Stimulated activated CD4-positive, alpha-beta T cell treated with anti-CD3 and anti-CD28 coated beads, Interleukin-4, amount 100 ng/mL, for 4 hours (primary cell): ENCODE measurements at places on chromosomes 2 and 18.

- no peak for DNase-seq
Observed at GRCh38 chr2:47494267-47495130, 91.5 kb downstream of the MSH2 start.

- DNase-seq: no peak
Observed at GRCh38 chr2:37870829-37871228, 54.3 kb upstream of the RMDN2 start.

- DNase-seq: no peak
Observed at GRCh38 chr18:57984490-57985115, 59.4 kb upstream of the NEDD4L start.

- no peak for DNase-seq
Observed at GRCh38 chr2:51258301-51258700, 226.4 kb upstream of the NRXN1 start.

GRCh38 chr2:149611100-149611820 lies 23.7 kb upstream of the MMADHC start:
- DNase-seq: no peak

- DNase-seq: no peak
Observed at GRCh38 chr2:132038179-132038882, 123.4 kb downstream of the ANKRD30BL start.

- no peak for DNase-seq
Observed at GRCh38 chr2:109046925-109047508, 58.0 kb upstream of the EDAR start.

GRCh38 chr2:5926871-5927512 lies 234.8 kb downstream of the SOX11 start:
- no peak for DNase-seq

GRCh38 chr2:23146011-23146410 lies 239.0 kb upstream of the KLHL29 start:
- no peak for DNase-seq

DNA sequence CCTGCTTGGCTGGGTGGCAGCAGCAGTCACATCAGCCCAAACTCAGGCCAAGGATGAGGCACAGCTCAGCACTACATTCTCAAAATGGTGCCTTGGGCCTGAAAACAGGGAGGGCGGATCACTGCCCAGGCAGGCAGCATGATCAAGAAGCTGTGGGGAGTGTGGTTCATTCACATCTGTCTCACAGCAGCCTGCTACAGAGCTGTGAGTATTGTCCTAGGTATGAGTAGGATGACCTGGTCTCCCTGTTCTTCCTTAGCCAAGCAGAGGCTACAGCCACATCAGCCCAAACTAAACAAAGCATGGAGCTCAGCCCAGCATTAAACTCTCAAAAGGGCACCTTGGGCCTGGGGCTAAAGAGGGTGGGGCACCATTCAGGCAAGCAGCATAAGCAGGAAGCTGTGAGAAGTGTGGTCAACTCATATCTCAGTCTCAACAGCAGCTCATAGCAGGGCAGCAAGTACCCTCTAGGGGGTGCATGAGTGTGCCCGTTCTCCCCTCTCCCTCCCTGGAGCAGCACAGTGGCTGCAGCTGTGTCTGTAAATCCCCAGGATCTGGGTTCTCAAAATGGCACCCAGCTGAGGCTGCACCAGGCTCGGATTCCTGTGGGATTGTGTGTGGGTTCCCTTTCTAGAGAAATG lies 139.6 kb downstream of the TRABD2A start:
- peak; percentile 32 for DNase-seq

DNA sequence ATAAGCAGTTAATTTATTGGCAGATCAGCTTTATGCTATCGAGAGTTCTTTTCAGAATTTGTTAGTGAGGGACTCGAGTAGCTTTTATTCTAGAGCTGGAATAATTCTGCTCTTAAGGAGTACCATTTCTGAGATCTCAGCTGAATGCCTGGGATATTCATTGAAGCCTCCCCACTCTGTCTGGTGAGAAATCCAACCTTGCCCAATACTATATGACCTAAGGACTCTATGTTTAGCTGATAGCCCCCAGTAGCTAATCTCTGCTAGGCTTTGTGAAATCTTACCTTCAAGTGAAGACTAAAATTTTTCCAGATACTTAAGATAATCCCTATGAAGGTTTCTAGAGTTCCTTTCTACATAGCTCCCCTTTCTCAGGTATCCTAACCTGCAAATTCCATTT lies 261.4 kb downstream of the SETBP1 start:
- no peak for DNase-seq

GRCh38 chr2:226837787-226838603 lies 2.1 kb downstream of the RHBDD1 start:
- DNase-seq: no peak

DNA sequence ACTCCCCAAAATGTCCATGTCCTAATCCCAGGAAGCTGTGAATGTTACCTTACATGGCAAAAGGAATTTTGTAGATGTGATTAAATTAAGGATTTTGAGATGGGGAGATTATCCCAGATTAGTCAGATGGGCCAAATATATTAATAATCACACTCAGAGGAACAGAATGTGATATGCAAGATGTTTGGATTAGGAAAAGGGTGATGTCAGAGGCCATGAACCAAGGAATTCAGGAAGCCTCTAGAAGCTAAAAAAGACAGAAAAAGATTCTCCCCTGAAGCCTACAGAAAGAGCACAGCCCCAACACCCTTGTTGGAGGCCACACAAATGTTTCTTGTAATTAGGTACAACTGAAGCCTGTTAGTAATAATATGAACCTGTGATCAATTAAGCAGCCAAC lies 13.1 kb downstream of the TMEM131 start:
- no peak for DNase-seq

GRCh38 chr2:233208382-233209116 lies 42.9 kb upstream of the ATG16L1 start:
- DNase-seq: no peak

GRCh38 chr18:48909721-48910120 lies 41.0 kb downstream of the SMAD7 start:
- no peak for DNase-seq

- no peak for DNase-seq
Observed at GRCh38 chr2:70696142-70696541, 71.9 kb downstream of the ADD2 start.

GRCh38 chr2:111173338-111173737 lies 52.6 kb downstream of the BCL2L11 start:
- DNase-seq: no peak

- peak; percentile 11 for DNase-seq
Observed at GRCh38 chr2:227033471-227034148, 130.4 kb downstream of the COL4A4 start.

DNA sequence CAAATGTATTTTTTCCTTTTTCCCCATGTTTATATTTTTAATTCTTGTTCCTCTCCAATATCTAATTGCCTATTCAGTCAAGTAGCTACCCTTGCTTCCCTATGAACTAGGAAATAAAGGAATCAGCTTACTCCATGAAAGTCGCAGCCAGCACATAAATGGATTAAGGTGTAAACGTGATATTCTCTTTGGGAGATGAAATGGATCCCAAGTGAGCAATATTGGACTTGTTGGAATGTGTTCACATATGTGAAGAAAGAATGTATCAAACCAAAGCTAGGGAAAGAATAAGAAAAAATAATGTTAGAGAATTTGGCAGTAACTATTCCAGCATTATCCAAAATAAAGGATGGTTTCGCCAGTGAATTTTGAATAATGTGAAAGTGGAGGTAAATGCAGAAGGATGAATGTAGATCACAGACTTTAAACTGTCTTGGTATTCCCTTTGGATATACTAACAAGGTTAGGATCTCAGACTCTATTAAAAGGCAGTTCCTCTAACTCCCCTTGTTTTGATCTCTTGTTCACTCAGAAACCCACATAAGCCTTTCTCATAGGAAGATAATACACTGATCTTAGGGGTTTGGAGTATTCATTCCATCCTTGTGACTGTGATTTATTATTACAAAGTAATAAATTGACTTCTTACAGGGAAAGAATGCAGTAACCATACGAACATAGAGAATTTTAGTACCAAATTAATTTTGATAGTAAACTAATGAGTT lies 208.1 kb downstream of the BABAM2 start:
- DNase-seq: no peak

- peak; percentile 33 for DNase-seq
Observed at GRCh38 chr2:48315896-48316194, 214.1 kb upstream of the STON1 start.

GRCh38 chr2:20678086-20678395 lies 11.1 kb downstream of the GDF7 start:
- DNase-seq: no peak

- DNase-seq: no peak
Observed at GRCh38 chr18:40272630-40273231, 1682.3 kb upstream of the PIK3C3 start.

DNA sequence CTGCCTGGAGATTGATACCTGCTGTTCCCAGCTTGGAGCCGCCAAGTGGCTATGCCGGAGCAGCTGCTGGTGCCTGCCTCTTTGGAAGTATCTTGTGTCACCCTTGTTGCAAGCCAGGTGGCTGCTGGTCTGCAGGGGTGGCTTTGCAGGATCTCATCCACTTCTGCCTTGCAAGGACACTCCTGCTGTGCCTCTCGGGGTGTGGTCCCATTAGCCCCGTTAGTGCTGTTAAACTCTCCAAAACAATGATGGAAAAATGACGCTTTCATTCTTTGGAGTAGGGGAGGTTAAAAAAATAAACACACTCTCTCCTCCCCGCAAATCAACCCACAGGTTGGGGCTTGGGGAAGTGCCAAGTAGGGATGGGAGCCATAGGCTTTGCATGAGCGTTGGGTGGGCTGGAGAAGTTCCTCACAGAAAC lies 352.8 kb downstream of the RNF144A start:
- DNase-seq: no peak

GRCh38 chr2:228545748-228546145 lies 364.3 kb upstream of the SPHKAP start:
- DNase-seq: no peak

GRCh38 chr18:50410894-50411293 lies 36.0 kb downstream of the SKA1 start:
- no peak for DNase-seq

GRCh38 chr2:54559593-54560145 lies 103.5 kb downstream of the SPTBN1 start:
- DNase-seq: no peak

GRCh38 chr2:177763531-177764265 lies 308.9 kb downstream of the PDE11A start:
- peak; percentile 60 for DNase-seq

GRCh38 chr2:21044694-21045371 lies 960 bp upstream of the APOB start:
- no peak for DNase-seq

DNA sequence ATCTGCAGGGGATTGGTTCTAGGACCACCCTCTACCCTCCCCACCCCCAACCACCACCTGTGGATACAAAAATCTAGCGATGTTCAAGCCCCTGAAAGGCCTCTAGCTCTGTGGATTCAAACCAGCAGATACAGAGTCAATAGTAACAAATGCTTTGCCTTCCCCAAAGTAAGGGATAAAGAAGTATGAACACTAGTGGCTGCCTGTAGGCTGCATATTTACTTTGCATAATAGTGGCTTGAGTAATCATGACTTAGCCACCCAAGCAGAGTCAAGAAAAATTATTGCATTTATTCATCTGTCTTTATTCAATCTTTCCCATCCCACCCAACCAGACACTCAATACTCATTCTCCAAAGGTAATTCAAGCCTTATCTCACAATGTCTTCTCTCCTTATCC lies 43.8 kb downstream of the SOCS6 start:
- no peak for DNase-seq

- DNase-seq: no peak
Observed at GRCh38 chr2:36753706-36754221, 57.3 kb downstream of the VIT start.

DNA sequence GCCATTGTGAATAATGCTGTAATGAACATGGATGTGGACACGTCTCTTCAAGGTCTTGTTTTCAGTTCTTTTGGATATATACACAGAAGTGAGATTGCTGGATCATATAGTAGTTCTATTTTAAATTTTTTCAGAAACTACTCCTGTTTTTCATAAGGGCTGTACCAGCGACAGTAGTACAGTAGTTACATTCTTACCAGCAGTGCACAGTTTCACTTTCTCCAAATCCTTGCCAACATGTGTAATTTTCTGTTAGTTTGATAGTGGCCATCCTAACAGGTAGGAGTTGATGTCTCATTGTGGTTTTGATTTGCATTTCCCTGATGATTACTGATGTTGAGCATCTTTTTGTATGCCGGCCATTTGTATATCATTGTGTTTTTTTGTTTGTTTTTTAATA lies 81.7 kb downstream of the EPC2 start:
- no peak for DNase-seq

DNA sequence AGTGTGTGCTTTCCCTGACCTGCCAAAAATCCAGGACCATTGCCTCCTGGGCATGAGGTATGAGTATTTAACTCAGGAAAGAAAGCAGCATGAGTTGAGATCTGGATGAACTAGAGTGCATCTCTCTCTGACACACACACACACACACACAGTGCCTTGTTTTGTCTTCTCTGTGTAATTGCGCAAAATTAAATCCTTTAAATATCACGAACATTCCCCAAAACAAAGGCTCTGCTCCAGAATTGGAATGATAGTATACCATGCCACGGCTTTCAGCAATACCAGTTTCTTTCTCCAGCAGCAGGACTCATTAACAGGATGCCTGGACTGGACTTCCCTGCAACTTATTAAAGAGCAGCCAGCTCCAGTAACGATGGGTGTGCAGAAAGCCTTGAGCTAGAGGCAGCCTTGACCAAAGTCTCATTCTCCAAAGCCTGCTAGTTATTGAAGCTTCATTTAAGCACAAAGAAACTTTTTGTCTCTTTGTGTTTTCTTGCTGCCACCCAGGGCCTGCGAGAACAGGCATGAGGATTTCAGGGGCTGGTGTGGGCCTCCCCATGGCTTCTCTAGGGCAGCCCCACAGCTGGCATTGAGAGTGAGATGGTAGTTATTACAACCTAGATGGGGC lies 101.7 kb downstream of the NRP2 start:
- no peak for DNase-seq

- no peak for DNase-seq
Observed at GRCh38 chr2:3141696-3142095, 235.9 kb downstream of the EIPR1 start.

DNA sequence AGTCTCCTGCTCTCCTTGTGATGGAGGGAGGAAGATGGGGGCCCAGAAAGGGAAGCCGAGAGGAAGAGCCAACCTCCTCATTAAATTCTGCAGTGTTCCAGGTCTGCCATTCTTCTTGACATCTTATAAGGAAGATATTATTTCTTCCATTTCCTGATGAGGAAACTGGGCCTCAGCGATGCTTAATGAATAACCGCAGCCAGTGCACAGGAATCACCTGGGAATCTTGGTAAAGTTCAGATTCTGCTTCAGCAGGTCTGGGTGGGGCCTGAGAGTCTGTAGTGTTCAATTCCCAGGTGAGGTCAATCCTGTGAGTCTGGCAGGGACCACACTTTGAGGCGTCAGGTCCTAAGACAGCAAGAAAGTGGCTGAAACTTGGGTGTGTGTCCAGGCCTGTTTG lies 17.3 kb downstream of the PCARE start:
- DNase-seq: no peak

DNA sequence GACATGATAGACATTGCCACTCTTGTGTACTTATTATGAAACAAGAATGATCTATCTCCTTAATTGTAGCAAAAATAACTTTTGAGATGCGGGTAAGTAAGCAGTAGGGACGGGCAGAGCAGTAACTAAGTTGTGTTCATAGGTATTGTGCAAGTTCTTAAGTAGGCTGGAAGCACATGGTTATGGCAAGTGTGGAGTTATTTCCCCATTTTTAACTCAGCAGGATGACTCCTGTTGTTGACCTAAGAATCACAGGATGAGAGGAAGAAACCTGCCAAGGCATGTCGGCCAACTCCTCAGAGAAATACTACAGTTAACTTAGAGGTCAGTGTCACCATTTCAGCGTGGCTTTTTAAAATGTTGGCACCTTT lies 51.1 kb upstream of the FN1 start:
- no peak for DNase-seq

- DNase-seq: no peak
Observed at GRCh38 chr2:240879105-240879504, 10.5 kb downstream of the AGXT start.

GRCh38 chr2:228321015-228321414 lies 139.5 kb upstream of the SPHKAP start:
- DNase-seq: no peak
